Stimulated activated CD4-positive, alpha-beta T cell treated with anti-CD3 and anti-CD28 coated beads, Interleukin-15, amount 100 ng/mL, for 24 hours (primary cell): ENCODE measurements at places on chromosomes 5 and 9.

DNA sequence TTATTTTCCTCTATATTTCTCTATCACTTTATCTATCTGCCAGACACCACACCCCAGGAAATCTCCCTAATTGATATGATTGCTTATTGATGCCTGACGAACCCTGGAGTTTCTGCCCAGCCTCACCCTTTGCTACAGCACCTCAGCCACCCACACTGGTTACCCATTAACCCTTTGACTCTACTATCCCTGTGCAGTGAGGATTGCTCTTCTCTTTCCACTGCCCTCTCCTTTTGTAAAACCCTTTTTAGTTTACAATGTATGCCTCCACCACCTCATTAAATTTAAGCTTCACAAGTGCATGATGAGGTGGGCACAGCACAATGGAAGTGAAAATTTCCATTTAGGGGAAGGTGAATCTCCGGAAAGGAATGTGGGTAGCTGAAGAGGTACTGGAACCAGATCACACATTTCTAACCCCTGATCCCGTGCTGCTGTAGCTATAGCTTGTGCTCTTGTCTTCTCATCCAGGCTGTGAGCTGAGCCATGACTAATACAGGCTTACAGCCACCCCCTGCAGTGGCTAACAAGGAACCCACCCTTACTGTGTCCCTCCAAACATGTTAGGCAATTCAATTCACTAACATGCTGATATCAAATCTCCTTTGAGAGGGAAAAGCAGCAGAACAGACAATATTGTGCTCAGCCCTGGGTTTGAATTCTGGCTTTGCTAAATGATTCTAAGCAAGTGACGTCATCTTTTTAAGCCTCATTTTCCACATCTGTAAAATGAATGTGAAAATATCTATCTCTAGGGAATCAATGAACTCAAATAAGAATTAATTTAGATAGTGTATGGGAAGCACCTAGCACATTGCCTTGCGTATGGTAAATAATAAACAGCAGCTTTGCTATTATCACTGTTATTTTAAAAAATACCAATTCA, 186.9 kb upstream of the TRIM32 start:
- DNase-seq: no peak

GRCh38 chr9:38096238-38096805, 27.3 kb upstream of the SHB start:
- DNase-seq: no peak

DNA sequence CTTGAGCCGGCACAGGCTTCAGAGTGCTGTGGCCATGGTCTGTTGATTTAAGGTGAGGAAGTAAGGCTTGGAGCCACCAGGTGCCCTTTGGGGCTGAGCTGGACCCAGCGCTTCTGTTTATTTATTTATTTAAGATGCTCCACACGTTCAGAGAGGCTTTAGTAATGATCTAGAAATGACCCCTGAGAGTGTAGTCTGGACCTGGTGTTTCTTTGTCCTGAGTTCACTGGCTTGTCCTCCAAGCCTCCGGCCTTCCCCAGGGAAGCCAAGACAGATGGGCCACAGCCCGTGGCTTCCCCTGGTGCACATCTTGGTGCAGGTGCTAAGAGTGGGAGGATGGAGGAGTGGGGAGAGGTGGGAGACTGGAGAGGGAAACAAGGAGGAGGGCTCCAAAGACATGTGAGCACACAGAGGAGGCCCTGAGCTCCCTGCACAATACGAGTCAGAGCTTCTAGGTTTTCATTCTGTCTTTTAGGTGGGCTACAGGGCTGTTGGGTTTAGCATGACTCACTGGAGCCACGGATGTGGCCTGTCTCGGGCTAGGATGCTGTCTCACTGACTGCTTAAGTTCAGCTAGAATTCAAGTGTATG, 56.9 kb downstream of the AHRR start:
- DNase-seq: peak; percentile 69

GRCh38 chr5:85441853-85442252, 1057.2 kb upstream of the EDIL3 start:
- DNase-seq: no peak

DNA sequence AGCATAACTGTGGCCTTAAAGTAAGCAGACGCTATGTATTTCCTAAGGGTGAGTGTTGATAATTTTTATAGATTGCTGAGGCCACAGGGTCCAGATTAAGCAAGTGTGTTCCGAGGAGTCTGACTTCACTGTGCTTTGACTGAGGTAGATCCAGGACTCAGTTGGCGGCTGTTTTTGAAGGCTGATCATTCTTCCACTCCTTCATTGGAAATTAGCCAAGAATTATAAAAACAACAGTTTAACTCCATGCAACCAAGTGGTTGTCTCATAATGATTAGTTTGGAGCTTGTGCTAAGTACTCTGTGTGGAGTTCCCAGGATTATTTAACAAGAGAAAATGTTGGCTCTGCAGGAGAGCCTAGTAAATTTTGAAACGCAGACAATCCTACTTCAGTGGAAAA, 19.1 kb downstream of the IQGAP2 start:
- DNase-seq: no peak

GRCh38 chr9:126849591-126850225, 10.7 kb upstream of the ZBTB34 start:
- DNase-seq: no peak

GRCh38 chr5:81208904-81209303, 24.2 kb upstream of the CKMT2 start:
- no peak for DNase-seq

DNA sequence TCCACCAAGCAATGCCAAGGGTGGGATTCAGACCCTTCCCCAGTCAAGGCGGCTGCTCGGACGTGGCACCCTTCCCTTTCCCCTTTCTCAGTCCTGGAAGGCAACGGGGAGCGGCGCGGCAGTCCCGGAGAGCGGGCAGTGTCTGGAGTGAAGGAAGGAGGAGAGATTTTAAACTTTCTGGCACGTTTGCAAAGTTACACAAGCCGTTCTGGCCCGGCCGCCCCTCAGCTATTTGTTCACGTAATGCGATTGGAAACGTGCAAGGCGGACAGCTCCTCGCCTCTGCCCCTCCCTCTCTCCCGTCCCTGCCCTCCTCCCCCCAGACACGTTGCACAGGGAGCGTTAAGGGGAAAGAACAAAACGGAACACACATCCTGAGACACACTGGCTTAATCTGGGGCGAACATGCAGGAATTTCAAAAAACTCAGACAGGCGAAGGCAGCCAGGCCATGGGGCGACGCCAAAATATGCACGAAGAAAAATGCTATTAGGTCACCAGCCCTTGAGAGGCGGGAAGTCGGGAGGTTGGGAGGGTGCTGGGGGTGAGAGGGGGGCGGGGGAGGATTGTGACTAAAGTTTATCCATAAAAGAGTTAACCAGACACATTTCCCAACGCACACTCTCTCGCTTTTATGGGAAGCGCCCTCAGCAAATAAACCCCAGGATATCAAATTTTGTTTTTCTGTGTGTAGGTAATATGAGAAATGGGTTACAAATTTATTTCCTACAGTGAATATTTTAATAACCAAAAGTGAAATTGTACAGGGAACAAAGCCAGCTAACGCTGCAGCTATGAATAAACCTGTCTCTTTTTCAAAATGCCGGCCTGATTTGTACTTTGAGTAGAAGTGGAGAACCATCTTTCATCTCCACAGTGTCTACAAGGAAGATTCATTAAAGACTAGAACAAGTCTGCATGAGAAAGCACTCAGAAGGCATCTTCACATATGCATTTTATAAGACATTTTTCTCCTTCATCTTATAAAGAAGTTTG, at the start of gene LOX:
Gene LOX, minus strand, starts transcription at position 144 of the 995 bp plus-strand sequence. CDS start 274 bp downstream, outside the sequence.
- DNase-seq: peak; percentile 11

GRCh38 chr5:91850031-91850430, 466.9 kb upstream of the ARRDC3 start:
- DNase-seq: no peak

DNA sequence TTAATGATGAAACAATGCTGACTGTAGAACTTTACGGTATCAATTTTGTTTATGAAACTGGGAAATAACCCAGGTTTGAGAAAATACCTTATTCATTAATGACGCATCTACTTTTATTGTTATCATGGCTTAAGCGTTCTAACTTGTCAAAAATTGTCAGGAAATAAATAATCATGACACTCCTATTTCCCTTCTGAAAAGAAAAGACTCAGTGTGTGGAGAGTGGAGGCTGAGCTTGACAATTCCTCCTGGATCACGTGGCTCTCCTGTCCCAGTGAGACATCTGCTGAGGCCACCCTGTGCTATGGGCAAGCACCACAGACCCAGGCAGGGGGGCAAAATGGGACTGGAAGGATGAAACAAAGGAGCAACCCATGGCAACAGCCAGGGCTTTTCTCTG, 466.4 kb downstream of the ZNF608 start:
- DNase-seq: no peak

DNA sequence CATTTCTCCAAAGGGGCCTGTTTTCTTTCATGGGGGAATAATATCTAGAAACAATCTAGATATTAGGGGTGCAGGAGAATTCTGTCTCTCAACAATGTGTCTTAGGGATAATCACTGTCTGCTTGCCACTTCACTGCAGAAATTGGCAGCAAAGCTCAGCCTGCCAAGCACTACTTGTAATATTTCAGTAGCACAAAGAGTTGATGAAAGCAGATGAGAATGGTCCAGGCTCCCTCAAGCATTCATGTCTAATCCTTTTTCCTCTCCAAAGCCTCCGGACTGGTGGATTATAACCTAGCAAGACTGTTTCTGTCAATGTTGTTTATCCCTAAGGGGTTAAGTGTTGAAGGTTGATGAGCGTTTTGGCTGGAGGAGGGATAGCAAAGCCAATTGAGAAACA, 13.3 kb upstream of the MPDZ start:
- no peak for DNase-seq

DNA sequence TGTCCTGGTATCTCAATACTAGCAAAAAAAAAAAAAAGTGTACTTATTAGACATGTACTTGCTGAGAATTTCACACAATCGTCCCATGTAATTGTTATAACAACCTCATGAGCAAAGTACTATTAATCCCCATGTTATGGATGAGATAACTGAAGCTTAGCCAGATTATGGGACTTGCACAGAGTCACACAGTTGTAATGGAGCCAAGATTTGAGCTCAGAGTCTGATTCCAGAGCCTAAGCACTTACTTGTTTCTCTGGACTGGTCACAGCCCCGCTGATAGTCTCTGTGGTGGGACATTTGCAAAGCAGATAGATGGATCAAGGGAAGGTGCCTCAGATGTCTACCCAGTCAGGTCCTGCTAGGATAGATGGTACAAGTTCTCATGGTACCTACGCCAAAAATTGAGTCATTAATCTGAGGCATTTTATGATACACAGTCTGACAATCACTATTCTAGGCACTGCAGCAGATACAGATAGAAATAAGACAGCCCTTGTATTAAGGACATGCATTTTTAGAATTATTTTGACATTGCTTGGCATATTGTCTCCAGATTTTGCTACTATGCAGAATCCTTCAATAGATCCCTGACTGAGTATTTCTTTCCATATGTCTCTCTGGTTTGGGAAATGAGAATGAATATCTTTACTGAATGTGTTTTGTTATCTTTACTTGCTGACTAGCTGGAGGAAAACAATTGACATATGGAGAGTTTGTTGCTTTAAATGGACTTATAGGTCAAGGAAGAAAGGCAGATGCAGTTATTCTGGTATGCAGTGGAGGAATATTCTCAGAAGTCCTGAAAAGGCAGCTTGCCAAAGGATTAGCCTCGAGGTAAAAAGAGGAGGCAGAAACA, 149.5 kb downstream of the ADAMTSL1 start:
- DNase-seq: no peak

DNA sequence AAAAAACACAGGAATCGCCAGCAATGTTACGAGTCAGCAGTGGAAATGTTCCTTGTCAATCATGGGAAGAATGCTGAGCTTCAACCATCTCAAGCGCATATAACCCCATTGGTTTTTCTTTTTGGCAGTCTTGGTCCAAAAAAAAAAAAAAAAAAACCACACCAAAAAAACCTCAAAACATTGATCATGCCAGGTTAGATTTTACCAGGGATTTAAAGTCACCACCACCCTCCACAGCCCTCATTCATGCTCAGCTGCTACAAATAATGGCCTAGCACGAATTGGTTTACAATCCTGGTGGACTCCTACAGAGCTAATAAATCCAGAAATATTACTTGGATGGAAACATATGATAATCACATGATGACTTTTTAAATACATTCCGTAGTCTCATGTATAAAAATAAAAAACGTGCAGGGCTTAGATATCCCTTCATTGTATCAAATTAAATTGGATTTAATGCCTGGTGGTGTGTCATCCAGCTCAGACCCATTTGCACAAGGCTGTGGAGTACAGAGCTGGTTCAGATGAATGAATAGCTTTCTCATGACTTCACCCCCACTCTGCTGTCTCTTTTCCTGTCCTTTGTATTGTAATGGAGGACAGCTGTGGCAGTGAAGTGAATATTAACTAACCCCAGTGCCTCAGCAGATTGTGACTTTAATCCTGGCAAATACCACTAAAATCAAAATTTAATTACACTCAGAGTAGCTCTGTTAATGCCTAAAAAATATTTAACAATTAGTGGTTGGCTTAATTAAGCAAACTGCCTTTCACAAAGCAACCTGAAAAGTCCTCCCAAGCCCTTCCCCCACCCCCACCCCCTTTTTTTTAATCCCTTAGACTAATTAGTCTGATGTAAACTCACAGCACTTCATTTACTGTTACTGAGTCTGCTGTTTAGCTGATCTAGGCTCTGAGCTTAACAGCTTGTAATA, 626.5 kb upstream of the ZNF608 start:
- DNase-seq: no peak

- DNase-seq: no peak
These were observed 69.7 kb downstream of the WNK2 start for GRCh38 chr9:93253633-93254032.

GRCh38 chr9:136146126-136147037, 27.7 kb upstream of the TMEM250 start:
- DNase-seq: no peak

DNA sequence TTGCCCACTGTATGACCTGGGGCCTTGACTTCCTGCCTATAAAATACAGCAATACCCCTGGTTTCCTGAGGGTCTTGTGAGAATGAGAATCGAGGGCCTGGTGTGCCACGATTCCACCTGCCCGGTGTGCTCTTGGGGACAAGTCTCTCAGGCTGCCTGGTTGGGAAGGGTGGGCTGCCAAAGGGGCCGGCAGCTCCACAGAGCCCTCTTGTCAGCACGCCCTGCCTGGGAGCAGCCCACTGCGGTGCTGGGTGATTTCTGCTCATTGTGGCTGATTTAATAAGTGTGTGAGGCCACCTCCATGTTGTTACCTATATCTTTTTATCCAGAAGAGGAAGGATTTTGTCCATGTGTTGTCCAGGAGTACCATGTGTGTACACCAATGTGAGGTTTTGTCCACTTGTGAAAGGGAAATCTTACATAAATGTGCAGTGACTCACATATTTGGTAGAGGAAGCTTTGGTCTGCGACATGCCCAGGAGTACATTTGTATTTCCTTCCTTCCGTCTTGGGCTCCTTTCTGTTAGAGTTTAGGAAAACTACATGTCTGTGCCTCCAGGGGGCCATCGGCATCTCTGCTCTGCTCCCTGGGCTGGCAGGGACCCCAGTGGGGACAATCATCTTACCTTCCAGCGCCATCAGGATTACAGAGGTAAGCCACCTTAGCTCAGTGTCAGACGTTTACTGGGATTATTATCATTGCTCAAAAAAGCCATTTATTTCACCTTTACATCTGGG, 108.6 kb downstream of the PHF2 start:
- DNase-seq: no peak

- DNase-seq: no peak
These were observed 65.9 kb downstream of the ITGA1 start for GRCh38 chr5:52853650-52854049.
